ENCODE measurements at places on chromosomes 7 and 10.

GRCh38 chr7:6376820-6377219 lies 70.9 kb downstream of the DAGLB start:
- DNase-seq = no peak
- H3K36me3 ChIP-seq = peaks cover 33% of the 10 kb centered on the region
- peaks cover 58% of the 10 kb centered on the region for H3K4me1 ChIP-seq
- no peak overlapping the region for H3K27ac ChIP-seq
- H3K27me3 ChIP-seq = no peaks in the 10 kb centered on the region

- H3K27ac ChIP-seq = no peak overlapping the region
- no peak for DNase-seq
- H3K27me3 ChIP-seq = no peaks in the 10 kb centered on the region
- H3K36me3 ChIP-seq = no peaks in the 10 kb centered on the region
- no peak overlapping the region for H3K4me3 ChIP-seq
Measured at GRCh38 chr10:110003524-110003885, 4.3 kb upstream of the ADD3 start.

- no peak overlapping the region for H3K27ac ChIP-seq
- DNase-seq = no peak
- H3K27me3 ChIP-seq = no peaks in the 10 kb centered on the region
- no peaks in the 10 kb centered on the region for H3K4me1 ChIP-seq
- H3K36me3 ChIP-seq = no peaks in the 10 kb centered on the region
Measured at GRCh38 chr7:68840991-68841390, 757.3 kb upstream of the AUTS2 start.

DNA sequence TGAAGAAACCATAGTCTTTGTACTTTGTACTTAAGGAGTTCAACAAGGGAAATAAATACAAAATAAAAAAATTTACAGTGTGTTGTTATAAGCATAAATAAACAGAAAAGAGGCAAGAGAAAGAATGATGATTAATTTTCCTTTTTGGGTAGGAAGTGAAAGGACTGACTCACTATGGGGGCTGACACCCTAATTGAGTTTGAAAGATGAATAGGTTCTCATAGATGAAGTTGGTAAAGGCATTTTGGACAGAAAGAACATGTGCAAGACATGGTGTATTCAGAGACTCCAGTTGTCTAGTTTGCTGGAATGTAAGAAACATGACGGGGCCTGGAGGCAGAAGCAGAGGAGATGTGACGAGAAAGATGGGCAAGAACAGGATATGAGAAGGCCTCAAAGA lies 83.7 kb downstream of the VPS50 start:
- H3K4me1 ChIP-seq = no peaks in the 10 kb centered on the region
- no peak overlapping the region for H3K27ac ChIP-seq
- H3K36me3 ChIP-seq = peaks cover 8% of the 10 kb centered on the region
- H3K27me3 ChIP-seq = no peaks in the 10 kb centered on the region
- no peak overlapping the region for H3K4me3 ChIP-seq
- no peak for DNase-seq

- H3K27ac ChIP-seq = peak overlapping the region; percentile 2
- no peaks in the 10 kb centered on the region for H3K27me3 ChIP-seq
- H3K36me3 ChIP-seq = peaks cover 9% of the 10 kb centered on the region
- H3K4me1 ChIP-seq = peaks cover 36% of the 10 kb centered on the region
Measured at GRCh38 chr10:102752266-102752930, 8.7 kb downstream of the WBP1L start.

DNA sequence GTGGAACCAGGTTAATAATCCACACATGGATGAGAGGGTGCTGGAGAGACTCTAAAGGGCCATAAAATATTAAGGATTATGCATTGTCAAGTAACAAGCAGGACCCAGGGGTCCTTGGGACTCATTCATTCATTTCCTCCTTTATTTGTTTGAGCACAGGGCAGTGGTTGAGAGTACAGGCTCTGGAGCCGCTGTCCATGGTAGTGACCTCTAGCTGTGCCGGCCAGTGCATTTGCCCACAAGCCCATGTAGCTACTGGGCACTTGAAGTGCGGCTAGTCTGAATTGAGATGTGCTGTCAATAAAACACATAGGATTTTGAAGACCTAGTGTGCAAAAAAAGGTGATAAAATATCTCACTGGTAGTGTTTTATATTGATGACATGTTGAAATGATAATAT lies 137.6 kb downstream of the C10orf105 start:
- H3K36me3 ChIP-seq = no peaks in the 10 kb centered on the region
- H3K4me3 ChIP-seq = no peak overlapping the region
- no peaks in the 10 kb centered on the region for H3K4me1 ChIP-seq
- H3K27ac ChIP-seq = no peak overlapping the region

DNA sequence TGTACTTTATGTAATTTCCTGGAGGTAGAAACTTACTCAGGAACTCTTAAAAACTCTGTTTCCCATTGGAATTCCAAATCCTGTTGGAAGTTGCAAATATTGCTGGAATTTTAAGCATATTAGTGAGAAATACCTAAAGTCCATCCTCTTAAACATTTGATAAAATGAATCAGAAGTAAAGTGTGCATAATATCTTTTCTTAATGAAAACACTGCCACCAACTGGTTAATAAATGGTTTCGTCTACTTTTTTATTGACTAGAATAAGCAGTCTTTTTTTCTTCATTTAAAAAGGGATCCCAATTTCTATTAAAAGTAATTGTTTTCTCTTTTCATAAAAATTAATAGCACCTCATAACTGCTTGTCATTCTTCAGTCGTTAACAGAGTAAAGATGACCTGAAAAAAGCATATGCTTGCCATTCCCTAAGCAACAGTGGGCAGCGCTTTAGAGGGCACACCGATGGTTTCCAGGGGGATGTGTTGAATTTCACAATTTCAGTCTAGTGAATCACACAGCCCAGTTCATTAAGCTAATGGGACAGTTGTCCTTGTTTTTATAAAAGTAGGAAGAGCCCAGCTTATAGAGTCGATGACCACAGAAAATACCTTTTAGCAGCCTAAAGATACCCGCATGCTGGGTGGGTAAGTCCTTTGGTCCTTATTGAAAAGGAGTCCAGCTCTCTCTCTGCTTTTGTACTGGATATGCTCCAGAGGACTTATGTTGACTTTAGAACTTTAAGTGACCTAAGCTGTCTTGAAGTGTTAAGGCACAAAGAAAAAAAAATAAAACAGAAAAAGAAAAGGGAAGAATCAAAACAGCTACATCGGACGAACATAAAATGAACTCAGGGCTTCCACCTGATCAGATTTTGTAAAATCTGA lies 28.5 kb downstream of the NPS start:
- H3K4me3 ChIP-seq = no peak overlapping the region
- H3K27ac ChIP-seq = no peak overlapping the region
- no peaks in the 10 kb centered on the region for H3K4me1 ChIP-seq
- H3K36me3 ChIP-seq = no peaks in the 10 kb centered on the region
- no peak for DNase-seq

- H3K36me3 ChIP-seq = no peaks in the 10 kb centered on the region
- peaks cover 31% of the 10 kb centered on the region for H3K27me3 ChIP-seq
- H3K4me1 ChIP-seq = no peaks in the 10 kb centered on the region
- no peak overlapping the region for H3K4me3 ChIP-seq
- H3K27ac ChIP-seq = no peak overlapping the region
Measured at GRCh38 chr10:5480162-5480941, 19.0 kb downstream of the CALML5 start.

GRCh38 chr7:80499350-80499953 lies 12.4 kb downstream of the GNAT3 start:
- no peaks in the 10 kb centered on the region for H3K4me1 ChIP-seq
- no peak overlapping the region for H3K27ac ChIP-seq
- H3K27me3 ChIP-seq = no peaks in the 10 kb centered on the region
- no peaks in the 10 kb centered on the region for H3K36me3 ChIP-seq

GRCh38 chr7:141695803-141696289 lies 6.1 kb downstream of the DENND11 start:
- H3K4me3 ChIP-seq = no peak overlapping the region
- peaks cover 28% of the 10 kb centered on the region for H3K4me1 ChIP-seq
- peaks cover 14% of the 10 kb centered on the region for H3K36me3 ChIP-seq
- H3K27ac ChIP-seq = no peak overlapping the region
- DNase-seq = no peak

- H3K27ac ChIP-seq = no peak overlapping the region
- no peaks in the 10 kb centered on the region for H3K4me1 ChIP-seq
- no peaks in the 10 kb centered on the region for H3K36me3 ChIP-seq
- no peak overlapping the region for H3K4me3 ChIP-seq
Measured at GRCh38 chr10:98045785-98046389, 15.5 kb upstream of the CRTAC1 start.

DNA sequence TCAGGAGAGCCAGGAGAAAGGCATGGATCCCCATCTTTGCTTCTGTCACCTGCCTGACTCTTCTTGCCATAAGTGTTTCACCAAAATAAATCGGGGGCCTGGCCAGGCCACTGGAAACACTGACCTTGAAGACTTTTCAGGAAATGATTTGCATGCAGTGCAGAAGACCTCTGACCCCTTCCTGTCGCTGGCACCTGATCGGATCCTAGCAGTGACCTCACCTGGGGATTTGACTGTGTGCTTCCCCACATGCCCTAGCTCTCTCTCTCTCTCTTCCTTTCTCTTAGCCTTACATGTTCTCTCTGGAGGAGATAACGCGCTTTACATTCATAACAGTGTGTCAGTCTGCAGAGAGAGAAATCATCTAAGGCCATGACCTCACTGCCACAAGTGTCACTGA lies 243.0 kb downstream of the PRPF18 start:
- DNase-seq = no peak
- H3K36me3 ChIP-seq = no peaks in the 10 kb centered on the region
- H3K4me3 ChIP-seq = no peak overlapping the region
- H3K27me3 ChIP-seq = peaks cover 28% of the 10 kb centered on the region

DNA sequence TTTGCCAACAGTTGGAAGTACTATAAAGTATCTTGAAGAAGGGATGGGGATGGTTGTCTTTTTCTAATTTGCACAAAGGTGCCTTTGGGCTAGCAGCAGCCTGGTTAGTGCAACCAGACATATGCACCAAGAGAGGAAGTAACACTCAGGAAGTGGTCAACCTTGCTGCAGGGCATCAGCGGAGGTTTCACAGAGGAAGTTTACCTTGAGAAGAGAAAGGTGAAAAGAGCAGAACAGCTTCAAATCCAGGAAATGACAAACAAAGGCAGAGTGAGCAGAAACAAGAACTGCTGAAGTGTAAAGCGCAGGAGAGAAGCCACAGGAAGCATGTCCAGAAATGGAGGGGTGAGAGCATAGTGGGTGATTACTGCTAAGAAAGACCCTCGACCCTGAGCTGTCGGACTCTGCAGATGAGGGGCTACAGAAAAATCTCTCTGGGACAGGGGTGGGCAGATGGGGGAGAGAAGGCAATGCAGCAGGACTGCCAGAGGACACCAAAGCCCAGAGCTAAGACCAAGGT lies 66.9 kb downstream of the STK17A start:
- H3K4me1 ChIP-seq = peaks cover 95% of the 10 kb centered on the region
- no peaks in the 10 kb centered on the region for H3K27me3 ChIP-seq
- peaks cover 43% of the 10 kb centered on the region for H3K36me3 ChIP-seq
- peak overlapping the region; percentile 90 for H3K27ac ChIP-seq
- H3K4me3 ChIP-seq = peak overlapping the region; percentile 70
- DNase-seq = peak; percentile 81

GRCh38 chr7:28979776-28980175 lies 21.6 kb upstream of the TRIL start:
- H3K4me3 ChIP-seq = no peak overlapping the region
- DNase-seq = no peak
- H3K36me3 ChIP-seq = no peaks in the 10 kb centered on the region
- H3K27ac ChIP-seq = no peak overlapping the region

- no peak for DNase-seq
- no peak overlapping the region for H3K4me3 ChIP-seq
- H3K27me3 ChIP-seq = peaks cover 25% of the 10 kb centered on the region
- H3K4me1 ChIP-seq = peaks cover under 1% of the 10 kb centered on the region
- H3K36me3 ChIP-seq = no peaks in the 10 kb centered on the region
- no peak overlapping the region for H3K27ac ChIP-seq
Measured at GRCh38 chr7:138958391-138958956, 22.7 kb downstream of the KIAA1549 start.

DNA sequence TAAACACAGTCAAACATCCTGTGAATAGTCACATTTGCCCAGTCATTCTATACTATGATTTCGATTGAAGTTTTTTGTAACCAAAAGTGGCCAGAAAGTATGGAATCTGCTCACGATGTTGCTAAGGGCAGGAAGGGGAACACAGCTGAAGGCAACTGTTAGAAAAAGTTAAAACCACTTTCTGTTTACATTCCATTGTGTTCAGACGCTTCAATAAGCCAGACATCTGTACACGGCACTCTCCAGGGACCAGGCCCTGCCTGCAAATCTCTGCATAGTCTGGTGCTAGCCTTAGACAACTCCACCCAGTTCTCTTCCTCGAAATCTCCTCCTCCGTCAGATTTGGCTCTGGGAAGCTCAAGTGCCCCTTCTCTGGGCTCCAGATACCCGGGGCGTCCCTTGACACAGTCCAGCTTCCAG lies 17.1 kb upstream of the TMEM120A start:
- no peak for DNase-seq
- peaks cover 36% of the 10 kb centered on the region for H3K36me3 ChIP-seq
- H3K27ac ChIP-seq = no peak overlapping the region
- peaks cover 35% of the 10 kb centered on the region for H3K4me1 ChIP-seq
- no peak overlapping the region for H3K4me3 ChIP-seq

DNA sequence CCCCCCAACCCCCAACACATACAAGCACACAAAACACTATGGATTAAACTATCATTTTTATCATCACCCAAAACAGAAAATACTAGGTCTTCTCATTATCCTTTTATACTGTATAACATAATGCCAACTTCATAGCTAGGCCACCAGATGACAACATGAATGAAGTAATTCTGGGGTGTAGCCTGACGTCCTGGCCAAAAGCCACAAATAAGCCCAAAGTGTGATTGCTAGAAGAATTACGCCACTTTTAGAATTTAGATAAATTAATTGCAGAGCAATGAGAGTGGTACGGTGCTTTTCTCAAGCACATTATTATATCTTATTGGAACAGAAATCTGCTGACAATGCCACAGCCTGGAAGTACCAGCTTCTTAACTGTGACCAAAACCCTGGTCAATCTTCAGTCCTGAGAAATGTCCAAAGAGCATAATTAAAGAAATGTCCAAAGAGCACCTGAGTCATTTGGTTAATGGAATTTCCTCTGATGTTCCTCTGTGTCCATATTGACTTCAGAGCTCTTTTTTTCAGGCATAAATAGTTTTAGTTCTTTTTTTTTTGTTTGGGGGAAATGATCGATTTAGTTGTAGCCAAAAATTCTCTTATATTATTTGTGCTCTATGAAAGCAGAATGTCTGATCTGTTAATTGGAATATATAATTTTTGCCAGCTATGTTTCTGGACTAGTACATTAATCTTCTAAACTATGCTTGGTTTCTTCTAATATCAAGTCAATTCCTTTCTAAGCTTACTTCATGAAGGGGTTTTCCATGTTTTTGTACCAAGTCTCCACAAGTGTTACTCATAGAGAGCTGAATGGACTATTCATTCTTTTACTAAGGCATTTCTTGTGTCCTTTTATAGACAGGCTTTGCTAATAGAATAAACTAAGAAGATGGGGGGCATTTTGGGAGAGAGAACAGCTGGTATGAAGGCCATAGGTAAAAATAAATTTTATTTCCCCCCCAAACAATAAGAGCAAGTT lies 233.4 kb upstream of the SLC26A5 start:
- H3K4me3 ChIP-seq = no peak overlapping the region
- peaks cover 6% of the 10 kb centered on the region for H3K27me3 ChIP-seq
- H3K27ac ChIP-seq = no peak overlapping the region
- DNase-seq = no peak
- no peaks in the 10 kb centered on the region for H3K4me1 ChIP-seq
- no peaks in the 10 kb centered on the region for H3K36me3 ChIP-seq

Data from activated naive CD4-positive, alpha-beta T cell treated with anti-CD3 and anti-CD28 coated beads, Interleukin-2, amount 10 ng/mL, durations not matched to agents 7 days and 5 days (primary cell).